Suprapubic skin (tissue), 4 donors: ENCODE measurements at places on chromosomes 7 and 10.

DNA sequence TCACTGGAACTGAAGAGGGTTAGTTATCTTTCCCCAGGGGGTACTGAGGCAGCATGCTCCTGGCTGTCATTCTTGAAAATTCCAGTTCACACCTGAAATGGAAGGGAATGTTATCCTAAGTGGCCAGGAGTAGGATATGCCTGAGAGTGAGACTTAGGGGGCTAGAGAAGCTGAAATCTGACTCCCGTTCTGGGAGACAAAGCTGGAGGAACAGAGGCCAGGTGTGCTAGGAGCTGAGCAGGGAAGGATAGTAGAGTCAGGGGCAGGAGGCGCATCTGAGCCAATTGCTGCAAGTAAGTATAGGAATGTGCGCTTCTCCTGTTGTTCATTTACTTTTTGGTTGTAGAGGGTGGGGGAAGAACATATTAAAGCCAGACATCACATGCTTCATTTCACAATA is 58.1 kb upstream of the KIAA1217 start:
- DNase-seq: no peak

- no peak for DNase-seq
Measured at GRCh38 chr7:156435486-156436231, 204.9 kb upstream of the RNF32 start.

DNA sequence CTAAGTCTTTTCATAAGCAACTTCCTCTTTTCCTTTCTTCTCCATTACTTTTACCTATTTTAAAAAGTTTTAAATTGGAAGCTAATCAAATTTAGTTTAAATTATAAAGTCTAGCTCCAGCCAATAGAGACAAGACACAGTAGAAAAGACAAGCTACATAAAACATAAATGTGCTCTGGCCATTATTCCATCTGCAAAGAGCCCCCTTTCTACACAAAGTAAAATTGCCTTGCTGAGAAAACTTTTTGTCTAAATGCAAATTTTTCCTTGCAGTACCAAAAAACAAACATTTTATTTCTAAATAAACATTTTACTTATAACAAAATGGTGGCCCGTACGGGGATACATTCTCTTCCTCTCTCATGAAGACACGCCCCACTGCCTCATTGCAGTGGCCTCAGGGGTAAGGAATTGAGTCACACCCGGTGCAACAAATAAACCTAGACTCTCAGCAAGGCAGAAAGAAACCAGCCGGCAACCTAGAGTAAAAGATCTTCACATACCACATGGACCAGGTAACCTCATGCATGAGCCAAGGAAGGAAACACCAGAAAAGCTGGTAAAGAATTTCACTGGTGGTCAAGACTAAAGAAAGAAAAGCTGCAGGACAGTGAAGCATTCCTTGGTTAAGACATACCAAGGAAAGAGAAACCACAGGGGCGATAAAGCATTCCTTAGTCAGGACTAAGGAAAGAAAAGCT is 71.6 kb upstream of the ZNF746 start:
- DNase-seq: no peak

- no peak for DNase-seq
Measured at GRCh38 chr7:12199363-12199762, 11.7 kb upstream of the TMEM106B start.

GRCh38 chr7:66304536-66304935 is 99.4 kb downstream of the TPST1 start:
- DNase-seq: no peak

GRCh38 chr7:130099331-130099730 is 29.0 kb downstream of the KLHDC10 start:
- DNase-seq: no peak

DNA sequence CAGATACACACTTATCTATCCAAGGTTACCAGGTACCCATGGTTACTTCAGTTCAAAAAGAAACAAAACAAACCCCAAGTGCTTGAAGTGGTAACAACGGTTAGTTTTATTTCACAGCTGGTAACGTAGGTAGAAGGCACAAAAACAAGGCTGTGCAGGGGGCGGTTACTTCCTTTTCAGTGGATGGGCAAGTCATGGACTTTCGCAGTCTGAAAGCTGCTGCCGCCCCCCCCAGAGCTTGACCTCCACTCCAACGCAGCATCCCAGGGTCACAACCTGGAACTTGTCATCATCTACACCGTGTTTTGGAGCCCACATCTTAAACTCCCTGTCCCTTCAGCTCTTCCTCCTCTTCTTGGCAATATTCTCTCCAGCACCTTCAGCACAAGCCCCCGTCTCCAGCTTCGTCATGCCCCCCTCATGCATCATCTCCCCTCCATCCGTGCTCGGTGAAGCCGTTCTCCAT is 181.2 kb upstream of the ITGB1 start:
- DNase-seq: no peak

DNA sequence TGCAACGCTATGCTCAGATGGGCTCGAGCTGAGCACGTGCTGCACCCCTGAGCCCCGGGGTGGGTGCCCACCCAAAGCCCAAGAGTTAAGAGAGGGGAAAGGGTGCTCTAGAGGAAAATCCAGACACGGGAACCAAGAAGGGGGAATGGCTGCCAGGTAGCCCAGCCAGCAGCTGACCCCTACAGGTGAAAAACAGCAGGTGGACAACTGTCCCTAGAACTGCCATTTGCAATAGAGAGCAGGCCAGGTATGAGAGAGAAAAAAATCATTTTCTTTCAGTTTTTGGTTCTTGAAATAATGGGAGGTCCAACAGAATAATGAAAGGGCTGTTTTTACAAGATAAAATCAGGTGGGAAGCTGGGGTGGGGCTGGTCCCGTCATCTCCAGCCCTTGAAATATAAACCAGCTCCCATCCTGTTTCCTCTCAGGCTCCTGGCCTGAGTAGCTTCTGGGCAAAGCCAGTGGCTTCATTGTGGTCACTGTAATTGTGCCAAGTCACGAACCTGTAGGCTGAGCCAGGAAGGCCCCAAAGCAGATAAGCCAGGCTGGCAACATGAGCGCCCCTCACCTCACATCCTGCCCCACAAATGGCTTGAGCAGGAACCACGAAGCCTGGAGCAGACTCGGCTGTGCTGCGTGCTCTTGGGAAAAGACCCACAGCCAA is 257.8 kb downstream of the SNX10 start:
- no peak for DNase-seq

- DNase-seq: no peak
Measured at GRCh38 chr10:119303886-119304285, 96.5 kb downstream of the GRK5 start.
